ENCODE measurements at places on chromosomes 6 and 20.
A peak's percentile ranks its signal among the peaks of the same experiment; 100 is the strongest.

GRCh38 chr6:141963543-141964295, 169.0 kb upstream of the GJE1 start:
- no peaks in the 10 kb centered on the region for H3K4me1 ChIP-seq
- H3K27ac ChIP-seq = no peak overlapping the region
- no peaks in the 10 kb centered on the region for H3K36me3 ChIP-seq
- H3K4me3 ChIP-seq = no peak overlapping the region
- DNase-seq = no peak

DNA sequence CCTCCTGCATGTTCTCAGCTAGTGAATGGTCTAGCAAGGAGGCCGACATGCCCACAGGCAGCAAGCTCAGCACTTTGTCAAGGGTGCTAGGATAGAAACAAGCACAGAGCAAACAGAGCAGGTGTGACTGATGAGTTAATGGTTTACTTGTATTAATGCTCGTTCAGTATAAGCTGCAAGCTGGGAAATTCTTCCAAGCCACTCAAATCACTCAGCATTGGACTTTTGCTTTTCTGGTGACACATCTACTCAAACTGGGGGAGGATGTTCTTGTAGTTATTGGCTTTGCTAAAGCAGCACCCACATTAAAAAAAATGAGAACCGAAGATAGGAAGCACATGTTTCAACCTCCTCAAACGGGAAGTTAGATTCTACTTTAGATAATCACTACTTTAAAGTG, 43.1 kb upstream of the NEDD9 start:
- H3K4me3 ChIP-seq = no peak overlapping the region
- peaks cover 36% of the 10 kb centered on the region for H3K36me3 ChIP-seq
- DNase-seq = peak; percentile 18
- peaks cover 40% of the 10 kb centered on the region for H3K4me1 ChIP-seq
- H3K27ac ChIP-seq = peak overlapping the region; percentile 37
- no peaks in the 10 kb centered on the region for H3K27me3 ChIP-seq

DNA sequence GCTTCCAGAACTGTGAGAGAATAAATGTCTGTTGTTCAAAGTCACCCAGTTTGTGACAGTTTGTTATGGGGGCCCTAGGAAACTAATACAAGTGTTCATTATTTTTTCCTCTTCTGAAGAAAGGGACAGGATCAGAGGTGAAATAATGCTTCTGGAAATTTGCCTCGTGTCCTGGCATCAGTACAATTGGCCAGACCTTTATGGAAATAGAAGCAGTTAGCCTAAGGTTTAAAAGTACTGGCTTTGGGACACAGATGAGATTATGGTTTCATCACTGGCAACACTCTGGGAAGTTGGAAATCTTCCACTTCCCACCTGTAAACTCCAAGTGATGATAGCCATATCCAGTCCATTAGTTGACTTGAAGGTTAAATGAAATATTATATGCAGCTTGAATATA, 88.7 kb downstream of the PLCB1 start:
- H3K27ac ChIP-seq = no peak overlapping the region
- H3K27me3 ChIP-seq = no peaks in the 10 kb centered on the region
- no peak for DNase-seq
- peaks cover 7% of the 10 kb centered on the region for H3K4me1 ChIP-seq
- H3K36me3 ChIP-seq = no peaks in the 10 kb centered on the region
- no peak overlapping the region for H3K4me3 ChIP-seq

DNA sequence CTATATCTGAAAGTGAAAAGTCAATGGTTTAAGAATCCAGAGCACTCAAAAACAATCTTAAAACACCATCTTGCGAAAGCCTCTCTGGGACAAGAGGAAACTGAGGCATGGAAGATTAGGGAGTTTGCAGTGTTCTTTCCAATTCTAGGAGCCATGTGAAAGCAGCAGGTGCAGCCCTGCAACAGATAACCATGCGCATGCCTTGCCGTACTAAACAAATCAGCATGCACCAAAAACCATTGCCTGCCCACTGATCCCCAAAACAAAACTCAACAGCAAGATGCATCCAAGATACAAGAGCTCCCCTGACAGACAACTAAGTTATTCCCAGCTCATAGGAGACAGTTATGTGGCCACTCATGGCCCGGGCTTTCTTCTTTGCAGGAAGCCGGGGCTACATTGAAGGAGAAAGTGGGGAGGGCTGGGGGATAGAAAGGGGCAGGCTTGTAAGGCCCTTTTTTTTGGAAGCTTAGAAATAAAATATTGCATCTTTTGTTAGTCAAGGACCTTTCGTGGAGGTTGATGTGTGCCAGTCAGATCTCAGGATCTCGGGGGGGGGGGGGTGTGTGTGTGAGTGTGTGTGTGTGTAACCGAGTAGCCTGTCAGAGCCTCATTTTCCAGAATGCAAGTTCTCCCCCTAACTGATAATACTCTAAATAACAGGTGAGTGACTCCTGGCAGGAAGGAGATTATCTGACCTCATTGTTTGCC, 178.4 kb downstream of the MBOAT1 start:
- no peak overlapping the region for H3K27ac ChIP-seq
- H3K36me3 ChIP-seq = no peaks in the 10 kb centered on the region
- H3K4me3 ChIP-seq = no peak overlapping the region
- H3K27me3 ChIP-seq = peaks cover 3% of the 10 kb centered on the region

- peaks cover 83% of the 10 kb centered on the region for H3K36me3 ChIP-seq
- H3K27me3 ChIP-seq = no peaks in the 10 kb centered on the region
- H3K4me3 ChIP-seq = no peak overlapping the region
- DNase-seq = no peak
- H3K4me1 ChIP-seq = peaks cover 26% of the 10 kb centered on the region
- peak overlapping the region; percentile 16 for H3K27ac ChIP-seq
Measured at GRCh38 chr20:4787820-4788219, 66.1 kb downstream of the PRND start.

DNA sequence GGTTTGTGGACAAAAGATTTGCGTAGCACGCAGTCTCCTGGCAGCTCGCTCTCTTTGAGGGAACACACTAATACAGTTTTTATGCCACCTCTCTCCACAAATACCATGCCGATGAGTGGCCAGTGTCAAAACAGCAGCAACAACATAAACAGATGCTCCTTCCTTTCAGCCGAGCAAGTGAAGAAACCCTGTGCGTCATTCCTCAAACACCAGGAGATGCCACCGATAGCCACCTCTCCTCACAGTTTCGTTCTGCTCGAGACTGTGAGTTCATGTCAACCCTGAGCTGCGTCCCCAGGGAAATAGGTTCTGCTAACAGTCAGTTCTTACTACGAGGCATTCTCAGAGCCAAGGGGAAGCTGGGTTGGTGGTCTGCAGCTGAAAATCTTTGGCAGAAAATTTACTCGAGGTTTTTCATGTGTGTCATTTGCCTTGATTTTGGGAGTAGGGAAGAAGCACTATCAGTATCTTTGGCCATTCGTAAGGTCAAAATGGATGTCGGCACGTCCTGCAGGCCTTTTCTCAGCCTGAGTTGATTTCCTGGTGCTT, 59.9 kb downstream of the EYA2 start:
- H3K4me1 ChIP-seq = no peaks in the 10 kb centered on the region
- DNase-seq = no peak
- H3K36me3 ChIP-seq = no peaks in the 10 kb centered on the region
- H3K27me3 ChIP-seq = peaks cover 7% of the 10 kb centered on the region

GRCh38 chr6:135269481-135269891, 88.4 kb downstream of the MYB start:
- H3K4me3 ChIP-seq = no peak overlapping the region
- H3K36me3 ChIP-seq = no peaks in the 10 kb centered on the region
- no peak for DNase-seq
- no peak overlapping the region for H3K27ac ChIP-seq

DNA sequence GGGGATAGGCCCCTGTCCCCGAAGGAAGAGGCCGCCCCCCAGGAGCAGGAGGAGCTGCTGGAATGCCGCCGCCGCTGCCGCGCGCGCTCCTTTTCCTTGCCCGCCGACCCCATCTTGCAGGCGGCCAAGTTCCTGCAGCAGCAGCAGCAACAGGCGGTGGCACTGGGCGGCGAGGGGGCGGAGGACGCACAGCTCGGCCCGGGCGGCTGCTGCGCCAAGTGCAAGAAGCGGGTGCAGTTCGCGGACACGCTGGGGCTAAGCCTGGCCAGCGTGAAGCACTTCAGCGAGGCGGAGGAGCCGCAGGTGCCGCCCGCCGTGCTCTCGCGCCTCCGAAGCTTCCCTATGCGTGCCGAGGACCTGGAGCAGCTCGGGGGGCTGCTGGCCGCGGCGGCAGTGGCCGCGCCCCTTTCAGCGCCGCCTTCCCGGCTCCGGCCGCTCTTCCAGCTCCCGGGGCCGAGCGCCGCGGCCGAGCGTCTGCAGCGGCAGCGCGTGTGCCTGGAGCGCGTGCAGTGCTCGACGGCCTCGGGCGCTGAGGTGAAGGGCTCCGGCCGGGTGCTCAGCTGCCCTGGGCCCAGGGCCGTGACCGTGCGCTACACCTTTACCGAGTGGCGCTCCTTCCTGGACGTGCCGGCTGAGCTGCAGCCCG, 630 bp downstream of the PPP1R3G start:
- H3K27me3 ChIP-seq = peaks cover 67% of the 10 kb centered on the region
- H3K27ac ChIP-seq = no peak overlapping the region
- no peak overlapping the region for H3K4me3 ChIP-seq
- peaks cover 7% of the 10 kb centered on the region for H3K4me1 ChIP-seq

GRCh38 chr6:72032086-72032485, 145.7 kb downstream of the RIMS1 start:
- H3K27ac ChIP-seq = no peak overlapping the region
- DNase-seq = no peak
- H3K27me3 ChIP-seq = no peaks in the 10 kb centered on the region
- no peaks in the 10 kb centered on the region for H3K4me1 ChIP-seq
- no peak overlapping the region for H3K4me3 ChIP-seq
- H3K36me3 ChIP-seq = no peaks in the 10 kb centered on the region

- DNase-seq = no peak
- no peak overlapping the region for H3K27ac ChIP-seq
- H3K27me3 ChIP-seq = no peaks in the 10 kb centered on the region
- H3K36me3 ChIP-seq = no peaks in the 10 kb centered on the region
- no peak overlapping the region for H3K4me3 ChIP-seq
- H3K4me1 ChIP-seq = no peaks in the 10 kb centered on the region
Measured at GRCh38 chr6:34745277-34746103, 11.8 kb upstream of the SNRPC start.

DNA sequence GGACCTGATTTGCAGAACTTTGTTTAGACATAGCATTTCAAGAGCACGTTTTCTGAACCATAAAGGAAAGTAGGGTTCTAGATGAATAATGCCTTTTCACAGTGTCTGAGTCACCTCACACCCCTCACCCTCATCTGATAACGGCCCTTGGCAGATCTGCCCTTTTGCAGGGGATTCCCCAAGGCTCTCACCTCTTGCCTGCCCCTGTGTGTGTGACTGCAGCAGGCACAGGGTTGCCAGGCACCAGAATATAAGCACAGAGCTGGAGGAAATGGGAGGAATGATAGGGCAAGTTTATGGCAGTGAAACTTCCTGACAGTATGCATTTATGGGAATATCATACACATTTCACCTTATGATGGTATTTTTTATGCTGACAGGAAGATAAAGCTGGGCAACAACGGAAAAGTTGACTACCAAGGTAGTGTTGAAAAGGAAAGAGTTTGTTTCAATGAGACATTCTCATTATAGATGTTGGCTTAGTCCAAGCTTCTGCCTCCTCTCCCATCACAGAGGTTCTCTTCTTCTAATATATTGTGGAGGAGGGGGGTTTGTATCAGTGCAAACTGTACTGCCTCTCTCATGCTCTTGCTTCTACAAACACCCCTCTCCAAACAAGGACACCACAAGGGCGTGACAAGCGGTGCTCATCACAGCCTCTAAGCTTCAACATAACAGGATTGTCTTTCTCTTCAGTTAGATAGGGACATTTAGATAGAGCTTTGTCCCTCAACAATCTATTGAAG, 101.5 kb upstream of the BACH2 start:
- no peaks in the 10 kb centered on the region for H3K27me3 ChIP-seq

- H3K27ac ChIP-seq = peak overlapping the region; percentile 69
- H3K4me3 ChIP-seq = no peak overlapping the region
- H3K27me3 ChIP-seq = no peaks in the 10 kb centered on the region
- DNase-seq = no peak
- H3K36me3 ChIP-seq = no peaks in the 10 kb centered on the region
Measured at GRCh38 chr20:32680544-32681174, 6.9 kb upstream of the C20orf203 start.

- H3K36me3 ChIP-seq = no peaks in the 10 kb centered on the region
- H3K27ac ChIP-seq = no peak overlapping the region
- H3K4me1 ChIP-seq = peaks cover 15% of the 10 kb centered on the region
- H3K27me3 ChIP-seq = no peaks in the 10 kb centered on the region
Measured at GRCh38 chr6:129731428-129731827, 21.5 kb upstream of the ARHGAP18 start.

Data from activated CD4-positive, alpha-beta T cell treated with anti-CD3 and anti-CD28 coated beads, Interleukin-2, amount 10 ng/mL, durations not matched to agents 7 days and 5 days (primary cell).